ENCODE measurements at places on chromosomes 2 and 18.

- no peaks in the 10 kb centered on the region for H3K27me3 ChIP-seq
- no peaks in the 10 kb centered on the region for H3K4me1 ChIP-seq
- no peak overlapping the region for H3K27ac ChIP-seq
- DNase-seq: no peak
- H3K4me3 ChIP-seq: no peak overlapping the region
- no peaks in the 10 kb centered on the region for H3K36me3 ChIP-seq
Measured at GRCh38 chr18:42561521-42561920, 554.0 kb downstream of the RIT2 start.

DNA sequence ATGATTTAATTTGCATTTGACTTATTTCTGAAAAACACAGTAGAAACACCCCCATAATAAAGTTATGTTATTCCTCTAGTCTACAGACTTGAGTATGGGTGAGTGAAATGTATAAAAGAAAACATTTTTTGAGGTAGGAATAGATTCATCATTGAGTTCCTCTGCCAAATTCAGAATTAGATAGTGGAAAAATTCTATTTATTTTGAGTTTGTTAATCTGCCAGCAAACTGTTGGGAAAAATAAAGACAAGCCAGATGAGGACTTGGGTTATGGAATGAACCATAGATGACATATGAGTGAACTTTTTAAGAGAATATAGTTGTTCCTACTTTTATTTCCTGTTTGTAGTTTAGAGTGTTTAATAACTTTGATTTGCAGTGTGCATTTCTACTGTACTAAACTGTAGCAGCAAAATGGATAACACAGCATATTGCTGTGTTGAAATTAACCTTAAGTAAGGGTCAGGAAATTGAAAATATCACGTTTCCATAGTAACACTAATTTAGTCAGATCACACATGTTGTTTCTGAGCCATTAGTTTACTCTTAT lies 35.6 kb upstream of the PNPT1 start:
- H3K27ac ChIP-seq: no peak overlapping the region
- no peak for DNase-seq
- H3K27me3 ChIP-seq: peaks cover 1% of the 10 kb centered on the region
- H3K4me1 ChIP-seq: no peaks in the 10 kb centered on the region

GRCh38 chr2:30188292-30188691 lies 41.5 kb downstream of the YPEL5 start:
- H3K27ac ChIP-seq: no peak overlapping the region
- peaks cover 9% of the 10 kb centered on the region for H3K27me3 ChIP-seq

- no peaks in the 10 kb centered on the region for H3K4me1 ChIP-seq
- H3K27me3 ChIP-seq: no peaks in the 10 kb centered on the region
- no peak overlapping the region for H3K27ac ChIP-seq
- peaks cover 13% of the 10 kb centered on the region for H3K36me3 ChIP-seq
Measured at GRCh38 chr18:9563331-9563730, 51.0 kb downstream of the PPP4R1 start.

DNA sequence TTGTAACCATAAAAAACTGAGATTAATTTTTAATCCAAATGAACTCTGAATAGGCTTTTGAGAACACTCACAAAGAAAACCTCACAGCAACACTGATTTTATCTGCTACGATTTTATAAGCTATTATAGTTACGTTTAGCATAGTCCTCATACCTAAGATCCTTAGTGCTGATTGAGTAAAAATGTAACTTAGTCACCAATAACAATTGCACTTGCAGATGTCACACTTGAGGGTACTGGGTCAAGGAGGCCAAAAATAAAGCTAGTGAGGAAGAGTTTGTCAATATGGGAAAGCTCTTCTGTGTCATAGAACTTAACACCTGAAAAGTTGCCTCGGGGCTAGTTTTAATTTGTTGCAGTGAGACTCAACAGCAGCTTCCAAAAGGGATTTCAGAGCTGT lies 706.5 kb upstream of the FAM98A start:
- no peak overlapping the region for H3K27ac ChIP-seq
- H3K27me3 ChIP-seq: no peaks in the 10 kb centered on the region
- no peaks in the 10 kb centered on the region for H3K36me3 ChIP-seq
- no peak overlapping the region for H3K4me3 ChIP-seq

- no peak for DNase-seq
- no peaks in the 10 kb centered on the region for H3K36me3 ChIP-seq
Measured at GRCh38 chr2:164890544-164890943, 48.9 kb upstream of the COBLL1 start.

GRCh38 chr18:58286632-58287352 lies 242.8 kb downstream of the NEDD4L start:
- H3K27ac ChIP-seq: no peak overlapping the region
- H3K4me3 ChIP-seq: no peak overlapping the region
- no peaks in the 10 kb centered on the region for H3K4me1 ChIP-seq
- no peak for DNase-seq
- no peaks in the 10 kb centered on the region for H3K36me3 ChIP-seq

DNA sequence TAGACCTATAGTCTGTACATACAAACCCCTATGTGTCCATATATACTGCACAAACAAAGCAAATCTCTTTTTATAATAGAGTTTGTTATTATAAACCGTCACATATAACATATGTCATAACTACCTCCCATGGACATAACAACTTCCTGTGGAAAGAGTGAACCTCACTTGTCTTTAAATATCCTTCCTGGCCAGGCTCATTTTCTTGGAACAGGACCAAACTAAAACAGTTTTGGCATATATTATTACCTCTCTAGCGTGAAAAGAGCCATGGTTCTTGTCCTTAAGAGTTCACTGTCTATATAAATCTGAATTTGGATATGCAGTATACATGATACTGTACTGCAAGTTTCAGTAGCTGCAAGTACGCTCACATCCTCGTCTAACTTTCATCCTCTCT lies 28.3 kb upstream of the DNAJC27 start:
- no peaks in the 10 kb centered on the region for H3K4me1 ChIP-seq
- DNase-seq: no peak
- no peak overlapping the region for H3K4me3 ChIP-seq
- H3K27me3 ChIP-seq: peaks cover 5% of the 10 kb centered on the region

DNA sequence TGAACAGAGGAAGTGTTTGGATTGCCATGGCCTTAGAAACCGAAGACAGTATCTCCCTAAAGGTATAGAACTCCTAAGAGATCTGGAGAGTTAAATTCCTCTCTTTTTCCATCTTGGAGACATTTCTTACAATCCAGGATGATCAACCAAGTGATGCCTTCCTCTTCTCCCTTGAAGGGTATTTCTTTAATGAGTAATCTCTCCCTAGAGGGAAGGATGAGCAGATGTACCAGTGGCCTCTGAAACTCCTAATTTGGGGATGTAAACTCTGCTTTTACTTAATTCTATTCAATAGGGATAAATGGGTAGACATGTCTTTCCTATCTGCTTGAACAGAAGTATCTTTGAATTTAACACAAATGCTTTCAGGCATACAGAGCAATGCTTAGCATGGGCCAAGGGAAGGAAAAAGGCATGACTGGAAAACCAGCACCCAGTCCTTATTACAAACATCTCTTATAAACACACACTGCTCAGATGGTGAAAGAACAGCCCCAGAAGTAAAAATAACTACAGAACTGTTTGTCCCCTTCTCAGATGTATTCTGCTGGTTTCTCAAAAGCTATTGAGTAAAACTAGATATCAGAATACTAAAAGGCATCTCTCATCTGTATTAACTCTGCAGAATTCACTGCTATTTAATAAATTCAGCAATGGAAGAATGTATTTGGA lies 4.7 kb upstream of the THNSL2 start:
- H3K4me1 ChIP-seq: no peaks in the 10 kb centered on the region
- no peak for DNase-seq
- H3K36me3 ChIP-seq: no peaks in the 10 kb centered on the region
- H3K27me3 ChIP-seq: peaks cover 14% of the 10 kb centered on the region
- no peak overlapping the region for H3K27ac ChIP-seq
- H3K4me3 ChIP-seq: no peak overlapping the region

- no peaks in the 10 kb centered on the region for H3K36me3 ChIP-seq
- no peaks in the 10 kb centered on the region for H3K27me3 ChIP-seq
- H3K4me1 ChIP-seq: no peaks in the 10 kb centered on the region
- DNase-seq: no peak
Measured at GRCh38 chr2:106624787-106625380, 137.7 kb downstream of the CD8B2 start.

DNA sequence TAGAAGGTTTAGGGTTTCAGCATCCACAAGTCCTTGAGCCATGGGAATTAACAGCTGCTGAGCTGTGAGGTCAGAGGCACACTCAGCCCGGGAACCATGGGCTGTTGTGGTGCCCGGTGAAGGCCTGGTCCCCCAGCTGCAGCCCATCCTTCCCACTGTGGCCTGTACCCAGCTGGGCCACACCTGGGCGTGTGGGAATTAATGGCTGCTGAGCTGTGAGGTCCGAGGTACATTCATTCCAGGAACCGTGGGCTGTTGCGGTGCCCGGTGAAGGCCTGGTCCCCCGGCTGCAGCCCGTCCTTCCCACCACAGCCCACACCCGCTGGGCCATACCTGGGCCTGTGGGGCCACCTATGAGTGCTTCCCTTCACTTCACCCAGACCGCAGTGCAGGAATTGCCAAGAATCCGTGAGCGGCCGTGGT lies 25.2 kb downstream of the TMEM18 start:
- peaks cover 19% of the 10 kb centered on the region for H3K4me1 ChIP-seq
- H3K4me3 ChIP-seq: no peak overlapping the region
- no peaks in the 10 kb centered on the region for H3K27me3 ChIP-seq
- no peak overlapping the region for H3K27ac ChIP-seq
- no peaks in the 10 kb centered on the region for H3K36me3 ChIP-seq
- DNase-seq: no peak

- peaks cover 44% of the 10 kb centered on the region for H3K27me3 ChIP-seq
- peaks cover 3% of the 10 kb centered on the region for H3K4me1 ChIP-seq
- H3K36me3 ChIP-seq: no peaks in the 10 kb centered on the region
- DNase-seq: no peak
- H3K4me3 ChIP-seq: no peak within 1 kb of the TSS
- H3K27ac ChIP-seq: no peak within 1 kb of the TSS
Measured at GRCh38 chr2:5691985-5692529, at the start of gene SOX11. Gene SOX11 (plus strand): TSS chr2:5692384. CDS start chr2:5692722, 338 bp downstream.

DNA sequence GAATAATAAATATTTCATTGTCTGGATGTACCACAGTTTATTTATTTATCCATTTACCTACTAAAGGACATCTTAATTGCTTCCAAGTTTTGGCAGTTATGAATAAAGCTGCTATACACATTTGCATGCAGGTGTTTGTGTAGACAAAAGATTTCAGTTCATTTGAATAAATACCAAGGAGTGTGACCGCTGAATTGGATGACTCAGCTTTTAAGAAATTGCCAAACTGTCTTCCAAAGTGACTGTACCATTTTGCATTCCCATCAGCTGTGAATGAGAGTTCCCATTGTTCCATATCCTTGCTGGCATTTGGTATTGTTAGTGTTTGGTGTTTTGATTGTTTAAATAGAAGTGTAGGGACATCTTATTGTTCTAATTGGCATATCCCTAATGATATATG lies 36.2 kb upstream of the FMNL2 start:
- no peak overlapping the region for H3K4me3 ChIP-seq
- no peak for DNase-seq
- no peak overlapping the region for H3K27ac ChIP-seq
- no peaks in the 10 kb centered on the region for H3K4me1 ChIP-seq
- no peaks in the 10 kb centered on the region for H3K36me3 ChIP-seq

- H3K4me3 ChIP-seq: no peak overlapping the region
- H3K36me3 ChIP-seq: no peaks in the 10 kb centered on the region
- DNase-seq: no peak
- H3K27ac ChIP-seq: no peak overlapping the region
Measured at GRCh38 chr18:46445522-46446313, 211.3 kb downstream of the LOXHD1 start.

GRCh38 chr18:12742453-12742852 lies 39.6 kb downstream of the PSMG2 start:
- peaks cover 10% of the 10 kb centered on the region for H3K4me1 ChIP-seq
- H3K4me3 ChIP-seq: no peak overlapping the region
- DNase-seq: no peak
- no peaks in the 10 kb centered on the region for H3K36me3 ChIP-seq

DNA sequence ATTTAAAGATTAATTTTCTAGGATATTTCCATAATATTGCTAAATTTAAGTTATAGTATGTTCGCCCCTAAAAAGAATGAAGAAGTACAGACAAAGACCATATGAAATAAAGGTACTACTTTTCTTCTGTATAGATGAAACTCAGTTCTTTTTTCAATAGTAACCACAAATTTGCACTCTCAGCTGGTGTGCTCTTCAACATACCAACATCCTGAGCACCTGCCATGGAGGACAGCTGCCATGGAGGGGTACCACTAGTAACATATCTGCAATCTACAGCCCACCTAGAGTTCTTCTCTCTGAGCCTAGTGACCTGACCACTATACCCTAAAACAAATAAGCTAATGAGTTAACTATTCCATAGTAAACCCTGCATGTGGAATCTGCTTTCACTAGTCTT lies 36.8 kb upstream of the ERCC3 start:
- no peaks in the 10 kb centered on the region for H3K27me3 ChIP-seq
- H3K36me3 ChIP-seq: peaks cover 53% of the 10 kb centered on the region
- H3K4me3 ChIP-seq: no peak overlapping the region
- H3K4me1 ChIP-seq: no peaks in the 10 kb centered on the region

GRCh38 chr2:127261804-127262406 lies 32.0 kb downstream of the ERCC3 start:
- H3K36me3 ChIP-seq: peaks cover 63% of the 10 kb centered on the region
- H3K27me3 ChIP-seq: no peaks in the 10 kb centered on the region
- H3K4me3 ChIP-seq: no peak overlapping the region
- H3K4me1 ChIP-seq: no peaks in the 10 kb centered on the region

- H3K4me3 ChIP-seq: no peak overlapping the region
- no peak overlapping the region for H3K27ac ChIP-seq
- H3K27me3 ChIP-seq: peaks cover 9% of the 10 kb centered on the region
- DNase-seq: no peak
- H3K36me3 ChIP-seq: no peaks in the 10 kb centered on the region
Measured at GRCh38 chr2:204638471-204639194, 93.4 kb downstream of the PARD3B start.

- no peak for DNase-seq
- peaks cover 15% of the 10 kb centered on the region for H3K36me3 ChIP-seq
- H3K27ac ChIP-seq: no peak overlapping the region
- H3K4me3 ChIP-seq: no peak overlapping the region
Measured at GRCh38 chr2:200426754-200427153, 83.1 kb downstream of the KCTD18 start.
